Ovary (tissue), 10 donors: ENCODE measurements at places on chromosomes 7 and 10.

- DNase-seq: no peak
Measured at GRCh38 chr7:102849538-102849937, 63.3 kb upstream of the LRRC17 start.

DNA sequence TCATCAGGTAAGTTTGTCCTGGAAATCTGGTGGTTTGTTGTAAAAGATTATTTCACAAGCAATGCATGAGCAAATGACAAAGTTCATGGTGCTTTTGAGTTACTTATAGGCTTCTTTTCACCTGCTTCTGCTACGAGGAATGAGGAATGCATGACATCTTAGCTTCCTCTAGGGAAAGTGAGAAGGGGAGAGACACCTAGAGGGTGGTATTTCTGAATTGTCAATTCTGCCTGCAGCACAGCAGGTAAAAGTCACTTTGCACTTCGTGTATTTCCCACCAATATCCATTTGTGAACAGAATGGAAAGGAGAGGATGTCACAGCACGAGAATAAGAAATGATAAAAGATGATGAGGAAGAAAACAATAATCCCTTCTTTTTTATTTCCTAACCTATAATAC lies 153.4 kb upstream of the FEZF1 start:
- DNase-seq: no peak

- DNase-seq: no peak
Measured at GRCh38 chr10:32410569-32410968, 35.4 kb upstream of the CCDC7 start.

- no peak for DNase-seq
Measured at GRCh38 chr7:37516664-37517063, 68.0 kb upstream of the ELMO1 start.

- no peak for DNase-seq
Measured at GRCh38 chr7:76155938-76156337, 45.8 kb upstream of the SRRM3 start.

- DNase-seq: no peak
Measured at GRCh38 chr10:121484401-121484800, 113.8 kb downstream of the FGFR2 start.

- no peak for DNase-seq
Measured at GRCh38 chr7:7959979-7960670, 8.5 kb upstream of the GLCCI1 start.

- no peak for DNase-seq
Measured at GRCh38 chr10:118913825-118914224, 115.7 kb upstream of the NANOS1 start.

GRCh38 chr7:42414941-42415505 lies 178.0 kb upstream of the GLI3 start:
- DNase-seq: no peak

DNA sequence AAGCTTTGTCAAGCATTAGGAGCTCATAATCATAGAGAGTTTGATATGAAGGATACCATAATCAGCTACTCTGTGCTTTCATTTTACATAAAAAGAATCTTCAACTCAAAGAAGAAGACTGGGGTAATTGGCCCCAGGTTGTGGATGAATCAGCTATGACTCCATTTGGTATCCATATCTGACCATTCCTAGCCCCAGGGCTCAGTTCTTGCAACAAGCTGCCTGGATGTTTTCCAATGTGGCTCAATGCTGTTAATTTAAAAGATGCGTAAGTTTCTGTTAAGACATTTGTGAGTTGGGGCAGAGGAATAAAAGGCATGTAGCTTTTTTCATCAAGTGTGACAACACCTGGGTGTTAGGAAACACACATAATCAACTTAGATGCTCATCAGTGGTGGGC lies 951.1 kb downstream of the NRG3 start:
- no peak for DNase-seq

- no peak for DNase-seq
Measured at GRCh38 chr7:130960208-130960988, 226.4 kb upstream of the KLF14 start.
